ENCODE measurements at places on chromosomes 13 and 19.

DNA sequence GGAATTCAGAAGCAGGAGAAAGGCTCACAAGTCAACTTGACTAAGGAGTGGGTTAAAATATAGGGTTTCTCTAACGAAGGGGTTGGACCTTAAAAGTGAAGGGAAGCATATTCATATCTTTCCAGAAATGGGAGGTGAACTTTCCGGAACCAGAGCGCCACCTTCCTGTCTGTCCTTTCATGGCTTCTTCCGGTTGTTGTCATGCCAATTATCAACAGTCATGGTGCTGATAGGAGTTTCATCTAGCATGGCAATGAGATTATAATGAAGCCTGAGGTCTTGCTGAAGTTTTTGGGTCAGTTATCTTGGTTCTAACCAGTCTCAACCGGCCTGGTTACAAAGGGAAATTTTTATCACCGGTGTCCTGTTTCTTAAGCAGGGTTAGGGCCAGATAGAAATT, 162.9 kb upstream of the NBEA start:
- no peak for DNase-seq

GRCh38 chr13:27374650-27375049, 49.8 kb upstream of the GTF3A start:
- DNase-seq: peak; percentile 19

- no peak for DNase-seq
Measured at GRCh38 chr13:112892426-112893206, 76.4 kb upstream of the MCF2L start.

GRCh38 chr19:46661735-46662592, 982 bp upstream of the DACT3 start:
- DNase-seq: peak; percentile 55

DNA sequence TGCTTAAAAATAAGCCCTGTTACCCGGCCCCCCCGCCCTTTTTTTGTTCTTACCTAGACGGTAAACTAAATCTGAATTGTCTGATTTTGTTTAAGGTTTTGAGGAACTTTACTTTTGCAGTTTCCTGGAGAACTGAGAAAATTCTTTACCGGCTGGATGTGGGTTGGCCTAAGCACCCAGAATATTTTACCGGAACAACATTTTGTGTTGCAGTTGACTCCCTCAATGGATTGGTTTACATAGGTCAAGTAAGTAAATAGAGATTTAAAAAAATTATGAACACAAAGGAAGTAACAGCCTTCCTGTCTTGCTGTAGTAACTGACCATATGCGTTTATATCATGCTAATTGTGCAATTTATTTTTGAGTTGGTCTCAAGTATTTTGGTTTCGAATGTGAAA, 785 bp downstream of the NHLRC3 start:
- DNase-seq: no peak

DNA sequence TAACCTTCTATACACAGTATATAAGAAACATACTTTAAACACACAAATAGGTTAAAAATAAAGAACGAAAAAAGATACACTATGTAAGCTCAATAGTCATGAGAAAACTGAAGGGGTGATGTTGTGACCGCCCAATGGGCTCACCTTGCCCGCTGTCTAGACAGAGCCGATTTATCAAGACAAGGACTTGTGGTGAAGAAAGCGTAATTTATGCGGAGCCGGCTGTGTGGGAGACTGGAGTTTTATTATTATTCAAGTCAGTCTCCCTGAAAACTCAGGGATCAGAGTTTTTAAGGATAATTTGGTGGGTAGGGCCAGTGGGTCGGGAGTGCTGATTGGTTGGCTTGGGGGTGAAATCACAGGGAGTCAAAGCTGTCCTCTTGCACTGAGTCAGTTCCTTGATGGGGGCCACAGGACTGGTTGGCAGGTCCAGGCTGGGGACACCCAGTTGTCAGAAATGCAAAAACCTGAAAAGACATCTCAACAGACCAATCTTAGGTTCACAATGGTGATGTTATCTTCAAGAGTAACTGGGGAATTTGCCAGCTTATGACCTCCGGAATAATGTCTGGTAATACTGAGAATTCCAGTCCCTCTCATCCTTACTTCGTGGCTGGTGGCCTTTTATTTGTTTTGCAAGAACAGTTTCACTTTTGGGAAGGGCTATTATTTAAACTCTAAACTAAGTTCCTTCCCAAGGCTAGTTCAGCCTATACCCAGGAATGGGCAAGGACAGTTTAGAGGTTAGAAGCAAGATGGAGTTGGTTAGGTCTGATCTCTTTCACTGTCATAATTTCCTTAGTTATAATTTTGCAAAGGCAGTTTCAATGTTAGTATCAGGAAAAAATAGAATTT, 96.6 kb downstream of the UBL3 start:
- no peak for DNase-seq

GRCh38 chr13:113433391-113433916, 19.8 kb downstream of the ADPRHL1 start:
- no peak for DNase-seq

DNA sequence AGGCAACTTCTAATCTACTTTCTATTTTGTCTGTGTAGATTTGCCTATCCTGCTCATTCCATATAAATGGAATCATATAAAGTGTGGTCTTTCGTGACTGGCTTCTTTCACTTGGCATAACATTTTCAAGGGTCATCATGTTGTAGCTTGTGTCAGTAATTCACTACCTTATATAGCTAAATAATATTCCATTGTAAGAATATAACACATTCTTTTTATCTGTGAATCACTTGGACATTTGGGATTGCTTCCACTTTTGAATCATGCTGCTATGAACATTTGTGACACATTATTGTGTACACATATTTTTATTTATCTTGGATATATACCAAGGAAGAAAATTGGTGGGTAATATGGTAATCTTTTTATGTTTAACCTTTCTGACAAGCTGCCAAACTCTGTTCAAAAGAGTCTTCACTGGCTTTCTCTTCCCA, 89.0 kb upstream of the CSNK1A1L start:
- DNase-seq: no peak

GRCh38 chr19:45742969-45743368, 9.7 kb downstream of the MEIOSIN start:
- DNase-seq: no peak

GRCh38 chr19:33553530-33554310, 32.1 kb upstream of the PEPD start:
- DNase-seq: no peak

GRCh38 chr13:35983206-35983605, 148.0 kb downstream of the DCLK1 start:
- DNase-seq: no peak

- no peak for DNase-seq
Measured at GRCh38 chr13:112851107-112852038, 117.6 kb upstream of the MCF2L start.

GRCh38 chr13:40340368-40341095, 325.9 kb downstream of the FOXO1 start:
- DNase-seq: no peak

DNA sequence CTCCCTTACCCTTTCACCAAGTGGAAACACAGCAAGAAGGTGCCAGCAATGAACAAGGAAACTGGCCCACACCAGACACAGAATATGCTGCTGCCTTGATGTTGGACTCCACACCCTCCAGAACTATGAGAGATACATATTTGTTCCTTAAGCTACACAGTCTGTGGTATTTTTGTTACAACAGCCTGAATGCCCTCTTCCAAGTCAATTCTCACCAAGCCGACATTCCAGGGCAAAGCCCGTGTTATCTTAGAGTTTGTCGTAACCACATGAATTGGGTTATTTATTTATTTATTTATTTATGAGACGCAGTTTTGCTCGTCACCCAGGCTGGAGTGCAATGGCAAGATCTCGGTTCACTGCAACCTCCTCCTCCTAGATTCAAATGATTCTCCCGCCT, 14.9 kb downstream of the FGF21 start:
- DNase-seq: no peak

- DNase-seq: no peak
Measured at GRCh38 chr13:52780611-52781010, 41.0 kb upstream of the CNMD start.

DNA sequence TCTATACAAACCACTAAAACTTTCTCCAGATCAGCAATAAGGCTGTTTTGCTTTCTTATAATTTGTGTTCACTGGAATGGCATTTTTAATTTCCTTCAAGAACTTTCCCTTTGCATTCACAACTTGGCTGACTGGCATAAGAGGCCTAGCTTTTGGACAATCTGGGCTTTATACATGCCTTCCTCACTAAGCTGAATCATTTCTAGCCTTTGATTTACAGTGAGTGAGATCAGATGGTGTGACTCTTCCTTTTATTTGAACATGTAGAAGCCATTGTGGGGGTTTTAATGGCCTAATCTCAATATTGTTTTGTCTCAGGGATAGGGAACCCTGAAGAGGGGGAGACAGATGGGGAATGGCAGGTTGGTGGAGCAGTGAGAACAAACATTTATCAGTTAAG, 82.7 kb downstream of the FOXO1 start:
- no peak for DNase-seq

GRCh38 chr13:93951108-93951507, 528.4 kb downstream of the DCT start:
- no peak for DNase-seq

DNA sequence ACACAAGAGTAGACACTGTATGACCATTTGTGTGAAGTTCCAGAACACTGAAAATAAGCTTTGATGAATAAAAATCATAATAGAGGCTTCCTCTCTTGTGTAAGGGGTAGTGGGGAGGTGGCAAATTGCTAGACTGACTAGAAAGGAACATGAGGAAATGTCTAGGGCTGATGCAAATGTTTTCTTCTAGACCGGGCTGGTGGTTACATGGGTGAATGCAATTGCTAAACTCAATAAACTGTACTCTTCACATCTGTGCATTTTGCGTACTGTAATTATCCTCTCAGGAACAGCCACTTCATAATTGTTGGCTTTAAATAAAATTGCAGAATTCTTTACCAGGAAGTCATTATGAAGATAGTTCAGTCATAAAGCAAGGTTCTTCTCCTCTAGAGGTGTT, 5.2 kb upstream of the KBTBD7 start:
- DNase-seq: no peak

DNA sequence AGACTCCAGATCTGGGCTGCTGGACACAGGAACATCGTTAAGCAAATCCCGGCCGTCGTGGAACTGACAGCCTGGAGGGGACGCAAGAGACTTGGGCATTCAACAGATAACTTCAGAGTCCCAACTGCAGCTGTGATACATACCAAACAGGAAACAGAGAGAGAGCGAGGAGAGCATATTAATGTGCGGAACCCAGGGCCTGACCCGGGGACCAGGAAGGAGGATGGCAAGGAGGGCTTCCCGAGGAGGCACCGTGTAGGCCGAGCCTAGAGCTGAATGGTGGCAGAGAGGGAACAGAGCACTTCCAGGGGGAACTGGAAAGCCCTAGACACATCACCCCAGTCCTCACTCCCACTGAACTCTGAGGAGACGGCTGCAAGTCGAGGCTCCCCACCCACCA, 68.1 kb downstream of the SIPA1L3 start:
- DNase-seq: no peak

DNA sequence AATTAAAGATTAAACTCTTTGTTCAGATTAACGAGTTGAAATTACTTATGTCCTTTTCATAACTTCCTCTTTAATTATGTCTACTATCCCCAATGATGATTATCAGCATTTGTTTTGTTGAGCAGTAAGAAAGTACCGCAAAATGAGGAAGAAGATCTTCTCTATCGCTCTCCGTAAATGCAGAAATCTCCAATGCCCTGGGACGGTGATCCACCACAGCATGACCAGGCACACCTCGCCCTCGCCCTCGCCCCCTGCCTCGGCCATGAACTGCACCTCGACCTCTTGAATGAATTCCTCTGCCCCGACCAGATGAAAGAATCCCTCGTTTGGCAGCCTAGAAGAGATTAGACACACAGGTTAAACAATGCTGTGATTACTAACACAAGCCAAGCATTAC, 69.1 kb downstream of the RBM26 start:
- DNase-seq: no peak

DNA sequence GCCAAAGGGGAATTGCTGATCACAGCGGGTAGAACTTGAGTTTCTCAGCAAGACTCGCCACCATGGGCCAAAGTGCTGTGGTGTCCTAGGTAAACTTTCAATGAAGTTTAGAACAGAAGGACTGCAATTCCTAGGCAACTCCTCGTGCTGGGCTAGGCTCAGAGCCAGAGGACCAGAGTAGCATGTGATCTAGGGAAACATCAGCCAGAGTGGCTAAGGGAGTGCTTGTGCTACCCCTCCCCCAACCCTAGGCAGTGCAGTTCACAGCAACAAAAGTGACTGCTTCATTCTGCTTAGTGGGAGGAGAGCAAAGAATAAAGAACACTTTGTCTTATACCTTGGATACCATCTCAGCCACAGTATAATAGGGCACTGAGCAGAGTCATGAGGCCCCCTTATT, 1658.6 kb upstream of the MIR17HG start:
- no peak for DNase-seq

DNA sequence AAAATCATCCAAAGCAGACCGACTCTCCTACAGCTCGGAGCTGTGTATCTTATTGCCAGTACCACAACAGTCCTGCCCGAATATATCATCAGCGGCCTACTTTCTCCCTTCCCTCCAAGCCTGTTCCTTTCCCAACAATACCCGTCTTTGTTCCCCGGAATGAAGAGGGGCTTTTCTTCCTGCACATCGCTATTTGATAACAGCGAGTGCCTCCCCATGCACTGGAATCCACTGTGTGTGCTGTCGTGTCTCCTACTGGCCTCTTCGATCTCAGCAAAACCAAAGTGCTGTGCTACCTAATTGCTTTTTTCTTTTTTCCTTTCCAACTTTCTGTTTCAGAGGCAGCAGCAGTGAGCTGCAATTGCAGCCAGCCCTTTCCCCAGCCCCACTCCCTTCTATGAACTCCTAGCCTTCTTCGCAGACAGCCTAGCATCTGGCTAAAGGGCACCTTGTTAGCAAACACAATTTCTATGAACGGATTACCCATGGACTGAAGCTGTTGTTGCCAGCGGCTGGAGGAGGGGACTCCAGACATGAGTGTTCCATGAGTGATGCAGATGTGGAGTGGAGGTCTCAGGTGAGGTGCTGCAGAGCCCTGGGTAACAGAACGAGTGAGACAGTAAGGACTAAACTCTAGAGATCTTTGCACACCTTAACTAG, 43.4 kb downstream of the EFNB2 start:
- no peak for DNase-seq

GRCh38 chr13:46373623-46374022, 13.4 kb downstream of the RUBCNL start:
- DNase-seq: no peak

DNA sequence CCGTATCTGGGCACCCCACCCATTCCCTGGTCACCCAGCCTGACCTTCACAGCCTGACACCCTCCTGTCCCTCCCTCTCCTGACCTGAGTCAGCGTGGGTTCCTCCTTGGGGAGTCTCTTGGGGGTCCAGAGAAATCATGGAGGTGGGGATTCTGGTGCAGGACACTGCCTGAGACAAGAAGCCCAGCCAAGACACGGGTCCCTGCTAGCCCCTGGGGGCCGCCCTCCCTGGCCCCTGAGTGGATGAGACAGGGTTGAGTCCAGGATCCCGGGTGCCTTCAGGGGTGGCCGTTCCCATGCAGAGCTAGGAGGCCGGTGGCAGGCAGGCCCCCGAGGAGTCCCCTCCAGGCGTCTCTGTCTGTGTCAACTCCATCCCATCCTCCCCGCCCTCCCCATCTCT, 1.6 kb downstream of the MAP2K7 start:
- DNase-seq: no peak

GRCh38 chr13:71912524-71912923, 45.5 kb upstream of the DACH1 start:
- DNase-seq: no peak

GRCh38 chr13:25180775-25181537, 8.9 kb upstream of the AMER2 start:
- DNase-seq: no peak

- DNase-seq: no peak
Measured at GRCh38 chr13:62839338-62839737, 1423.7 kb upstream of the PCDH20 start.
